WTC11 (cell line): ENCODE measurements at places on chromosomes 5 and 9. TPM values are rescaled to one million over a fixed set of nuclear protein-coding genes. Genes with fewer than 3 reads are reported as not detected.
A peak's percentile ranks its signal among the peaks of the same experiment; 100 is the strongest.

- no peak overlapping the region for H3K4me3 ChIP-seq
- peaks cover 8% of the 10 kb centered on the region for H3K36me3 ChIP-seq
- no peak overlapping the region for H3K27ac ChIP-seq
- no peak for DNase-seq
- H3K4me1 ChIP-seq: 0 out of 2 replicates have a peak, but pooled peaks cover 4% of the 10 kb centered on the region
Observed at GRCh38 chr5:79075646-79076426, 6.3 kb downstream of the BHMT2 start.

DNA sequence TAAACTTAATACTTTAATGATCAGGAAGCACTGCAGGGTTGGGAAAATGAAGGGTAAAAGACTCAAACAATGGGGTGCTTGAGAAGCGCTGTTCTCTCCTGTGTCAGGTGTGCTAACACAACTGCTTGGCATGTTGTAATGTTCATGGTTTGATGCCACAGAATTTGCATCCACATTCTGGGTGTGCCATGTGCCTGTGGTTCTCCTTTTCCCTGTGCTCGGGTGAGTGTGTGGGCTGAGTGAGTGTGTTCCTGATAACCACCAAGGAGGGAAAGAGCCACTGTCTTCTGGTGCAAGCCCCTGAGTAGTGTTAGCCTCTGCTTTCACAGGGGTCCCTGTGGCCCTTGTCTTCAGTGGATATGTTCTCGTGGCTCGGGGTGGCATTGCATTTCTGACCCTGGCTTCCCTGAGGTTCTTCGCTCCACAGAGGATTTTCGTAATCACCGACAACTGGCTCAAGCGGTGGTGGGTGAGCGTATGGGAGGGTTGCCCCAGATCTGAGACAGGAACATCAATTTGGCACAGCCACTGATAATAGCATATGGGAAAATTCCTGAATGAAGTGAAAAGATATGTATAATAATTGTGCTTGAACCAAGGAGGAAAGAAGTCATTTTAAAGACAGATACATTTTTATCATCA is 102.0 kb downstream of the MVB12B start:
- no peak overlapping the region for H3K4me3 ChIP-seq
- H3K27ac ChIP-seq: no peak overlapping the region
- DNase-seq: no peak
- H3K4me1 ChIP-seq: peaks cover 8% of the 10 kb centered on the region

GRCh38 chr5:56346741-56347535 is 113.8 kb upstream of the ANKRD55 start:
- no peaks in the 10 kb centered on the region for H3K36me3 ChIP-seq
- H3K27me3 ChIP-seq: no peaks in the 10 kb centered on the region; the same call in 1 of the 2 replicates
- peaks cover 10% of the 10 kb centered on the region for H3K4me1 ChIP-seq
- H3K27ac ChIP-seq: no peak overlapping the region

- H3K4me1 ChIP-seq: peaks cover 2% of the 10 kb centered on the region
- no peak overlapping the region for H3K27ac ChIP-seq
- DNase-seq: no peak
- no peaks in the 10 kb centered on the region for H3K36me3 ChIP-seq
Observed at GRCh38 chr5:135220394-135221186, 178.4 kb downstream of the MACROH2A1 start.

GRCh38 chr5:61790678-61791077 is 458.6 kb downstream of the ZSWIM6 start:
- no peak overlapping the region for H3K4me3 ChIP-seq
- no peaks in the 10 kb centered on the region for H3K4me1 ChIP-seq
- DNase-seq: no peak
- no peak overlapping the region for H3K27ac ChIP-seq
- no peaks in the 10 kb centered on the region for H3K36me3 ChIP-seq

MYMK gene
- total RNA-seq: 0.34 TPM in 1 of 3 replicates, not detected in the others

OR1J2 gene
- not detected in 3 replicates for total RNA-seq

DNA sequence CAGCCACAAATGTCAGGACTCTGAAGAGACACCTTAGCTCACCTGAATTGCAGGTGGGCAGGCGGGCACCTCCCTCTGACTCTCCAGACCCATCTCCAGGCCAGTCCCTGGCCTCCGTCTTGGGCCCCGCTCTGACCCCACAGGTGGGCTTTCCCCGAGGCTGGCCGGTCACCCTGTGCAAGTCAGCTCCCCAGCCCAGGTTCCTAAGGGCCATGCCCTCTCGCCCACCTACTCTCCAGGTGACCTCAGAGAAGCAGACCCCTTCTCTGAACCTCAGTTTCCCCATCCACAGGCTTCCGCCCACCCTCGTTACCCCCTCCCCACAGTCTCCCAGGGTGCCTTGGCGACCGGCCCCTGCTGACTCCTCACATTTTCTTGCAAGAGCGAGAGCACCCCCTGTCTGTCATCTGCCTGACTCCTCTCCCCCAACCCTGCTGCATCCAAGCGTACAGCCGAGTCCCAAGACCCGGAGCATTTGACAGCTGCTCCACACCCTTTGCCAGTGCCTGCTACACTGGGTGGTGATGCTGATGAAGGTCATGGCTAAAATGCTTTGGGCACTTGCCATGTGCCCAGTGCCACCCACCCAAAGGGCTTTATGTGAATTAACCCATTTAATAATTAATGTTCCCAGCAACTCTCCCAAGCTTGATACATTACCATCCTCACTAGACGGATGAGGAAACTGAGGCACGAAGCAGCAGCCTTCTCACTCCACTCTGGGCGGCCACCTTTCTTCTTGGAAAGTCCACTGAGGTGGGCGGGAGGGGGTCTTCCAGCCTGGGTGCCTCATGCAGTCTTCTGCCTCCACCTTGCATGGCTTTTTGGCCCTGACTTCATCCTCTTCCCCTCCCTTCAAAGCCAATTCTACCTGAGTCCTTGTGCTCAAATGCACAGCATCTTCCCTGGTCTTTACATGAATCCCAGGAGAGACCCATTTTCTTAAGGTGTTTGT is 51.1 kb upstream of the ORM1 start:
- H3K27me3 ChIP-seq: no peaks in the 10 kb centered on the region
- no peak overlapping the region for H3K27ac ChIP-seq
- peaks cover 9% of the 10 kb centered on the region; the same call in 1 of the 2 replicates for H3K36me3 ChIP-seq
- H3K4me3 ChIP-seq: no peak overlapping the region
- no peaks in the 10 kb centered on the region for H3K4me1 ChIP-seq

DNA sequence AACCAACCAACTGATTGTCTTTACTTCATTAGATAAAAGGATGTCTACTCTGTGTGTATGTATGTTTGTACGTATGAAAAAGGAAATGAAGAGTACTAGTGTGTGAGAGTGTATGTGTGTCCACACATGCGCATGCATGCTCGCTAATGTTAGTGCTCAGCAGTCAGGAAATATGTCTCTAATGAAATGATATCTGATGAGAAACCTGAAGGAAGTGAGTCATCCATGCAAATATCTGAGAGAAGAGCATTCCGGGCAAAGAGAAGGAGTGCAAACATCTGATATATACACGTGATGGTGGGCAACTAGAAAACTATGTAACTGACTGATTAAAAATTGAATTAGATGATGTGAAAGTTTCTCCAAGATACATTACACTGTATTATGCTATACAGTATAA is 29.6 kb upstream of the UGCG start:
- no peak for DNase-seq
- peaks cover 2% of the 10 kb centered on the region; the same call in 1 of the 2 replicates for H3K36me3 ChIP-seq

ZNF300 gene
- 14.3 to 17.9 TPM (median 15.8 TPM) in 3 replicates for total RNA-seq

DNA sequence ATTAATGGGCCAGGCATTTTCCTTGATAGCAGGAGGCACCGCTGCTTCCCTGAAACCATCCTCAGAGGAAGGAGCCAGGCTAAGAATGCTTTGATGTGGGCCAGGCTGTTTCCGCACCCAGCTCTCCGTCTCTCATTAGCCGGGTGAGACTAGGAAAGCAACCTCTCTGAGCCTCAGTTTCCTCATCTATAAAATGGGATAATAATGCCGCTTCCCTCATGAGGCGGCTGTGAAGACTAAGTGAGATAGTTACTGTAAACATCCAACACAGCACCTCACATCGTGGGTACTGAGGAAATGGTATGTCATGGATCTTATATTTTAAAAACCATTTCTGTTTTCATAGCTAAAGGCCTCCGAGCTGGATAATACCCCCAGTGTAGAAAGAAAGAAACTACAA is 46.5 kb downstream of the NEK6 start:
- DNase-seq: no peak
- no peak overlapping the region for H3K4me3 ChIP-seq
- peaks cover 11% of the 10 kb centered on the region for H3K4me1 ChIP-seq
- no peak overlapping the region for H3K27ac ChIP-seq
- no peaks in the 10 kb centered on the region for H3K36me3 ChIP-seq

GRCh38 chr9:114126247-114127060 is 27.4 kb upstream of the KIF12 start:
- peak; percentile 22 for DNase-seq
- no peaks in the 10 kb centered on the region for H3K36me3 ChIP-seq
- H3K4me3 ChIP-seq: no peak overlapping the region
- H3K27ac ChIP-seq: no peak overlapping the region
- H3K27me3 ChIP-seq: peaks cover 37% of the 10 kb centered on the region

DNA sequence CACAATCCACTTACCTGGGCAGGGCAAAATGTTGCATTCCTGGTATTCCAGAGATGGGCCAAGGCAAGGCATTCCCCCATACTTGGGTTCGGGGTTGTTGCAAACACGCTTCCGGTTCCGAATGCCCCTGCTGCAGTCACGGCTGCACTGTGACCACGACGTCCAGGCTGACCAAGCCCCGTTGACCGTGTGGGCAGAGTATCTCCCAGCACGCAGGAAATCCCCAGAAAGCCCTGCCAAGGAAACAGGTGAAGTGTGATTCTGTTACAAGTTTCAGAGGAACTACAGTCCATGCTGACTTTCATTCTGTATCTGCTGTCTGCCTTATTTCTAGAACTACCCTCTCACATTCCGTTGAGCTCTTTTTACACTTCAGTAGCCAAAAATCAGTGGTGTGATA is 483.0 kb downstream of the SEMA5A start:
- peaks cover 5% of the 10 kb centered on the region for H3K36me3 ChIP-seq
- H3K27ac ChIP-seq: no peak overlapping the region
- no peak for DNase-seq
- H3K4me1 ChIP-seq: no peaks in the 10 kb centered on the region
- no peak overlapping the region for H3K4me3 ChIP-seq
- no peaks in the 10 kb centered on the region for H3K27me3 ChIP-seq
